Uterus (tissue), 4 donors: ENCODE measurements at places on chromosomes 11 and 22.

DNA sequence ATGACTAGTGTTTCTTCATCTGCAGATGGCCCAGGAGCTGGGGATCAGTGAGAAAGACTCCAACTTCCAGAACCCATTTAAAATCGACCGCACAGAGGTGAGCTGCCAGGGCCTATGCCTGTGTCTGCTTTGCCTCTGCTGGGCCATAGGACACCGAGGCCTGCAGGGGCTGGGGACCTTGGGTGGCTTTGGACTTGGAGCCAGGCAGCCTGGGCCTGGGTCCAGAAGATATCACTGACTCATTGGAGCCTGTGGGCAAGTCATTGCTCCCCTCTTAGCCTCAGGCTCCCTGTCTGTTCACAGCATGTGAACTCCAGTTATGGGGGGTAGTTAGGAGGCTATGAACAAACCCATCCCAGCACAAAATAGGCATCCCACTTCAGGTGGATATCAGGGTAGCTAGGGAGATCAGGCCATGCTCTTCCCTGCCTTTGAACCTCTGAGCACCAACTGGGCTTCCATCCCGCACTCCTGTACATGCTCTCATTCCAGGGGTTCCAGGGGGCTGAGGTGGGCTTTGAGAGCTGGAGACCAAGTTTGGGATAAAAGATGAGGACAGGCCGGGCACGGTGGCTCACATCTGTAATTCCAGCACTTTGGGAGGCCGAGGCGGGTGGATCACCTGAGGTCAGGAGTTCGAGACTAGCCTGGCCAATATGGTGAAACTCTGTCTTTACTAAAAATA, 13.4 kb downstream of the CCDC134 start:
- DNase-seq = no peak

DNA sequence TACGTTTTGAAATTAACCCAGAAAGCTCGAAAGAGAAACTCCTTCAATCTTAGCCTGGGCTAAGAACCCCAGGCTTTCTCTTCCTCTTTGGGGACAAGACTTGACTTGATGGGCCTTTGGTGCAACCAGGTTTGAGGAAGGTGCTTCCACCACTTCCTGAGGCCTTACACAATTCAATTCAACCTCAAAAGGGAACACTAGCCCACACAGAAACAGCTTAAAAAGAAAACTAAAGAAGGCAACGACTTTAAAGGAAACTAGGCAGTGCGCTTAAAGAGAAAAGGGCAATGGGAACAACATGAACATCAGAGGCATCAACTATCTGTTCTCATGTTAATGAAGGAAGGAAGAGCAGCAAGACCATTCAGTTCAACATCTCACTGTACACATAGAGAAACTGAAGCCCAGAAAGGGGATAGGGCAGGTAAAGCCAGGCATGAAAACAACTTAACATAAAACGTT, 24.8 kb downstream of the PAK1 start:
- DNase-seq = no peak

GRCh38 chr22:46761539-46762237, 762 bp upstream of the TBC1D22A start:
- no peak for DNase-seq

DNA sequence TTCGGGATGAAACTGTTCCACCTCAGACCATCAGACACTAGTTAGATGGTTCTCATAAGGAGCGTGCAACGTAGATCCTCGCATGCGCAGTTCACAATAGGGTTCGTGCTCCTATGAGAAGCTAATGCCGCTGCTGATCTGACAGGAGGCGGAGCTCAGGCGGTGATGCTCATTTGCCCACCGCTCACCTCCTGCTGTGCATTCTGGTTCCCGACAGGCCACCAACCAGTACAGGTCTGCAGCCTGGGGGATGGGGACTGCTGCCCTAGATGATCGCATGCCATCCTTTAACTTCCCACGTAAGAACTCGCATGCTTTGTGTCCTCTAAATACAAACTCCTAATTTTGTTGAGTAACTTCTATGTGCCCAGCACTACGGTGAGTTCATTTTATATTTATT, 62.6 kb downstream of the EFCAB6 start:
- no peak for DNase-seq

DNA sequence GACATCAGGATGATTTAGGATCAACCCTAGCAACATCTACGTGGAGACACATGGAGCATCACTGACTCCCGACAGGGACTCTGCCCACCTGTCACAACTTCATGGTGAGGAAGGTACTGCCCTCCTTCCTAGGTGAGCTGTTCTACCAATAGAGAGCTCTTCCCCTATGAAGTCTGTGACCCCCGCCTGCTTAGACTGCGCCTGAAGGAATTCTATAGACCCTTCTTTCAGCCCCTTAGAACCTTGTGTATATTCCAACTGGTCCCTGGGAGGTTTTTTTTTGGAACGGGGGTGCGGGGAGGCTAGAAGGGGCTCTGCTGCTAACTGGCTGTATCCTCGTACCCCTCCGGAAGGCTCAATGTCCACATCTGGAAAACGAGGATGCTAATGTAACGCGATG, 566 bp downstream of the INTS4 start:
- no peak for DNase-seq

DNA sequence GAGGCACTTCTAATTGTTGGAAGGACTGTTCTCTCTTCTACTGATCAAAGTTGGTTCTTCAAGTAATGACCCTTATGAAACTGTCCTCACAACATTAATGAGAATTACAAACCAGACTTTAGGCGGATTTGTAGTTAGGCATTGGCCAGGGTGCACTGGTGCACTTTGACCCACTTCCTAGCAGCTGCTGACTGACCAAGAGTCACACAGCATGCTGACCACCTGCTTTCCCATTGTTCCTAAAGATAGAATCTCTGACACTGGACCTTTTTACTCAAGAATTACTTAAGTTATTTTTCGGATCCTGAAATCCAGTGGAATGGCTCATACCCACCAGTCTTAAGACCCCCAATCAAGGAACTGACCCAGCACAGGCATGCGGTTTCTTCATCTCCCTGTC, 264.0 kb downstream of the ST3GAL4 start:
- no peak for DNase-seq

DNA sequence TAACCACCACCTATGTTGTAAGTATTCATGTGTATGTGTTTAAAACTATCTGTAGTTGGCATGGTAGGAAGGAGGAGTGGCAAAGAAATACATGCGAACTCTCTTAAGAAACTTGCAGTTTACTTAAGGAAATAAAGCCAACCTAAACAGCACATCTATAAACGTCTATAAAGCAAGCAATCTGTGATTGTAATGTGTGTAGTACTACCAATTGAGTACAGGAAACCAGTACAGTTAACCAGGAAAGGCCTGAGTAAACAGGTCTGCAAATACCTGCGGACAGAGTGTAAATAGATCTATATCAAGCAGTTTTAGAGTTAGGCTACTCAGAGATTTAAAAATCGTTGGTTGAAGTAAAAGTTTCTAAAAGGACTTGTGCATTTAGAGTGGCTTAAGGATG, 59.5 kb upstream of the AMOTL1 start:
- DNase-seq = no peak

DNA sequence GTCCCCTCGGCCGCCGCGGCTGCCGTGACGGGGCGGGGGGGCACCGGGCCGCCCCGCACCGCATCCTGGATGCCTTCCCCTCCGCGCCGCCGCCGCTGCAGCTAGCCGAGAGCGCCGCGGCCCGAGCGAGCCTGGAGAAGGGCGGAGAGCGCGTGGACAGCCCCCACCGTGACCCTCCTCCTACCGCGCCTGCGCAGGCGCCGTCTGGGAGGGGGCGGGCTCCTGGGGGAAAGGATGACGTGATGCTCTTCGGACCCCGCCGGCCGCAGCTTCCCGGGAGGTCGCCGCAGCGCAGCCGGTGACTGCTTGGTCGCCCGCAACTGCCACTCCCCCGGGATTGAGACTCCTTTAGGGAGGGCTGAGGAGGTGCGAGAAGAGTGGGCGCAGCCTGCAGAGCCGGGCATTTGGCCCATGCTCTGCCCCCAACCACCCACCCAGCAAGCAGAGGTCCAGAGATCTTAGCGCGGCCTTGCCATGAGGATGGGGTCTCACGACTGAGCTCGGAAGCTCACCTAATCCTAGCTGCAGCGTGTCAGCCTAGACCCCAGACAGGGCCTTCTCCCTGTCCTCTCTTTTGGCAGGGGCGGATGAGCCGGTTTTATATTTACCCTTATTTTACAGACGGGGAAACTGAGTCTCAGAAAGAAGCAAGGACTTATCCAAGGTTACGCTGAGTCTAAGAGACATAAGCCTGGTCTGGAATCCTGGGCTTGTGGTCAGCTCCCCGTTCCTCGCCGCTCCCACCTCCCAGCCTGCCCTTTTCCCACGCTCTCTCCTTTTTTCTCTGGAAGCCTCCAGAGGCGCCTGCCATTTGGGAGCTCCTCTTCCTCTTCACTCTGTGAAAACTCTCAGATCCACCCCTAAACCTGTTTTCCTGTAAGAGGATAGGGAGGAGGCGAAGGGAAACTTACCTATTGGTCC, at the start of gene DENND5A:
DENND5A (minus strand) TSS at position 140 of the 921 bp plus-strand sequence. CDS start 281 bp downstream, outside the sequence.
- DNase-seq = peak; percentile 88

DNA sequence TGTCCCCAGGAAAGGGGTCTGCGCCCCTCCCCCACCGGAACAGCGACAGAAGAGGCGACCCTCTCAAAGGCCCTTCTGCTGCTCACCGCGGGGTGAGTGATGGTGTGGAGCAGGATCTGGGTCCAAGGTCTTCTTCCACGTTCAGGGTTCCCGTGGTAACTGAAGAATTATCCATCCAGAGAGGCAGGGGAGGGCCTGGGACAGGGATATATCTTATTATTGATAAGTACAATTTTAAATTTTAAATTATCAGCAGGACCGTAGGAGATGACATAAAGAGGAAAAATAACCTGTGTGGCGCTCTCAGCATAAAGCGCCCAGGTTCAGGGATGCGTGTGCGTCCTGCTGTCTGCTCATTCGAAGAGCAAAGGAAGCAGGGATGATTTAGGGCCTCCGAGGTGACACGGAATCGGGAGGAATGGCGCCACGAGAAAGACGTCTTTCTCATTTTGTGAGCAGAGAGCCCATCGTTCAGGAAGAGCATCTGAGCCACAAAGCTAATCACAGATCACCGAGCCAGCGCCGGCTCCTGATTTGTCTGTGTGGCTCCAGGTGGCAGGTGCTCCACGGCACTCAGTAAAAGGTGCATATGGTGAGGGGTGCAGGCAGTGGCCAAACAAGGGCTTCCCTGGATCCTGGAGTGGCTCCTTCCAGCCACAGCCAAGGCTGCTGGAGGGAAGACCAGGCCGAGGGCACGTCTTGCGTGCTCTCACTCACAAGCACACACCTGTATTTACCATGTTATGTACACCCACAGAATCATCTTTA, 19.3 kb downstream of the KRTAP5-5 start:
- no peak for DNase-seq

DNA sequence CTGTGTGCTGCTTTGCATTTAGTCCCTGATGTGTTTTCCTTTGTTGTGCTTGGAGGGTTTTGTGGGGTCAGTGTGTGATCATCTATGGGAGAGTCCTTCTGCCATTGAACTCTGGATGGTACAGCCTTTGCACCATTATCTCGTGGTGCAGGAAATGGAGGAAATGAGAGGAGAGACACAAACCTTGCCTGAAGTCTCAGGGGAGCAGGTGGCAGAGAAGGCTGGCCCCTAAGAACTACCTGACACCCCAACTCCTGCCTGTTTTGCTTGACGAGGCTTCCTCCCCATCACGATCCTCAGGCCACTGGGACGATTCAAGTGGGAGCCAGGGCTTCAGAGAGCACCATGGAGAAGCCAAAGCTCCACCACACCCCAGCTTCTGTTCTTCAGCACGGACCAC, 1316.4 kb downstream of the TBC1D22A start:
- no peak for DNase-seq

- DNase-seq = no peak
Measured at GRCh38 chr11:11421509-11421908, 68.5 kb upstream of the CSNK2A3 start.
